ENCODE measurements at places on chromosomes 5 and 9.
A peak's percentile ranks its signal among the peaks of the same experiment; 100 is the strongest.

DNA sequence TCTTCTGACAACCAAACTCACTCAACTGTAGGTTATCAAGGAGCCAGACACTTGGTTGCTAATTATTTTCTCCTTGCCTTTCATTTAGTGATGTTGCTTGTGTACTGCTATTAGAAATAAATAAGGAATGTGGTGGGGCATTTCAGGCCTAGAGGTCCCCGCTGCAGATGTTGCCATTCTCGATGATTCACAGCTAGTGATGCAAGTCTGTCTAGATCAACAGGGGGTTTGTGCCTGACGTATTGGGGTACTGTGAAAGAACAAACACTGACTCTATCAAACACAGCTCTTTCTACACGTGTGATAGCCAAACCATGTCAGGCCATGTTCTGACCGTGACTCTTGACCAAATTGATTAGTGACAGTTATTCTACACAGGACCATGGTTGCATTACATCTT lies 144.7 kb downstream of the OSTF1 start:
- no peak for DNase-seq

DNA sequence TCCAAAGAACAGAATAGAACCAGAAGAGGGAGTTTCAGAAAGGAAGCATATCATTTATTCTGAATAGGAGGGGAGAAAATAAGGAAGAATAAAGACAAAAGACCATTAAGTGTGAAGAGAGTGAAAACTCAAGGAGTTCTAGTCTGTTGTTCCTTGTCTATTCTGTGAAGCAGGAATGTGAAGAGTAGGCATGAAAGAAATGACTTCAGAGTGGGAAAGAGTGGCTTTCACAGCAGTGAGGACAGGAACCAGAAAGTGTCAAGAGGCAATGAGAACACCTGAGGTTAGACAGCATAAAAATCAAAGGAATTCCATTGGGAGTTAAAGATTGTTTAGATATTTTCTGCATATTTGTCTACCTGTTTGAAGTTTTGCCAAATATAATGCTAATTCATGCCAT lies 768.8 kb upstream of the GRAMD2B start:
- DNase-seq = no peak

GRCh38 chr5:95778713-95779436 lies 43.7 kb downstream of the GLRX start:
- DNase-seq = no peak

DNA sequence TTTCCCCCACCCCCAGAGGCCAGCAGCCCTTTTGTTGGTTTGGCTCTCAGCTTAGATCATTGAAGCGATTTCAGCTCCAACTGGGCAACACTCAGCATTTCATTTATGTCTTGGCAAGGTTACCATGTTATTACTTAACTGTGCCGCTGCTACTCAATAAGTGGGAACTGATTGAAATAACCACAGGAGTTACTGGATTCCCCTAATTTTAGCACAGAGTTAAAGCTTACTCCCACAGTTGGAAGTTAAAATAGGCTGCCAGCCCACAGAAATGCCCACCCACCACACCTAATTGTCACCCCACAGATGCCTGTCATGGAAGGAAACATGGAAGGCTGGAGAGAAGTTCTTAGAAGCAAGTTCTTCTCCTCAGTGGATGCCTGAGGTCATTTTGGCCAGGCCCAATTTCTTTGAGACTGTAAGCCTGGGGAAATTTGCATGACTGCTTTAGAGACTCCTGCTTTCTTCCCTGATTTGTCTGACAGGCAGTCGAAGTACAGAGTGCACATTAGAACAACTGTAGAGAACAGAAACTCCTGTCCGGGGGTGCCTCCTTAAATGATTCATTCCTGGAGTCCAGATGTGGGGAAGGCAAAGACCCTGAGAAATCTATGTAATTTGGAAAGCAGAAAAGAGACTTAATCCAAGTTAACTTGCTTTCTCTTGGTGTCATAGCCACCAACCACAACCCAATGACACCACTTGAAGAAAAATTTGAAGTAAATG lies 370.0 kb downstream of the ZSWIM6 start:
- DNase-seq = no peak

GRCh38 chr5:130323804-130324454 lies 419.7 kb downstream of the CHSY3 start:
- DNase-seq = no peak

DNA sequence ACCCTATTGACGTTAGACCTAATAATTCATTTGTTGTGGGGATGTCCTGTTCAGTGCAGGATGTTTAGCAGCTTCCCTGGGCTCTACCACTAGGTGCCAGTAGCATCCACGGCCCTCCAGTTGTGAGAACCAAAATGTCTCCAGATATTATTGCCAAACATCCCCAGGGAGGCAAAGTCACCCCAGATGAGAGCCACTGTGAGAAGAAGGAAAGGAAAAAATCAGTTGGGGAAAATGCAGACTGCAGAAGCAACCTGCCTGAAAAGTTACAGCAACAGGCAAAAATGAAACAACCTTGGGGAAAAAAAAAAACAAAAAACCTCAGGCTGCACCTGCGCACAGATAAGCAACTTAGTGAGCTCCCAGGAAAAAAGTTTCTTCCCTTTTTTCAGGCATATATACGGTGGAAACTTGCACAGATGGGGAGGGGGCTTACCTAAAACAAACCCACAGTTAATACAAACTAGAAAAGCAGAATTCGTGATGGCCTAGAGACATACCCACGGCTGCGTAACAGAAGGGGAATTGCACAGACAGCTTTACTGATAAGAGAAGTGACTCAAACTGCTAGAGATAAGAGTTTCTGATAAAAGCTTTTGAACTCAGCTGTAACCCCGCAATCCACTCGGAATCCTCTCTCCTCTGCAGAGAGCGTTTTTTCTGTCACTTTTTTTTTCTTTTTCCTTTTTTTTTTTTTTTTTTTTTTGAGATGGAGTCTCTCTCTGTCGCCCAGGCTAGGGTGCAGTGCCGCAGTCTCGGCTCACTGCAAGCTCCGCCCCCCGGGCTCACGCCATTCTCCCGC lies 29.8 kb upstream of the FBP1 start:
- DNase-seq = no peak

- peak; percentile 35 for DNase-seq
Measured at GRCh38 chr5:96794757-96795156, 13.0 kb downstream of the ERAP1 start.

- DNase-seq = no peak
Measured at GRCh38 chr9:127923771-127924170, 6.8 kb downstream of the PIP5KL1 start.

DNA sequence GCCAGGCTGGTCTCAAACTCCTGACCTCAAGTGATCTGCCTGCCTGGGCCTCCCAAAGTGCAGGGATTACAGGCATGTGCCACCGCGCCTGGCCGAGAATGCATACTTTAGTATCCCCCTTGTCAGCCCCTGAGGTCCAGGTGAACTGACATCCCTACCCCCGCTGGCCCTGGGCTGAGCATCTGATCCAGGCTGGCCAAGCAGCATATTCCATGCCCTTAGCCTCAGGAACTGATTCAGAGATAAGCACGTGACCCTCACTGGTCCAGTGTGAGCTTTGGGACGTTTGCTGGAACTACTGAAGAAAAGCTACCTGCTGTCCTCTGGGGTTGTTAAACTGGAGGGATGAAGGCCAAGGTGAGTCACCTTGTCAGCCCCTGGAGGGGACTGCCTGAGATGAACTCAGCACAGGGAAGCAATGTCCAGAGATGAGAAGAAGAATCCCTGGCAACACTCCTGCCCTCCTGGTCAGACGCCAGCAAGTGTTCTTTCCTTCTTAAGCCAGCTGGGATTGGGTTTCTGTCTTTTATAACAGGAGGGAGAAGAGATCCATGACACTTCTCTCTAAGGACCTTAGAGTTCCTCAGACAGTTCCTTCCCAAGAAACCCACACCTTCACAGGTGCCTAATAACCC lies 59.1 kb upstream of the FBXW11 start:
- DNase-seq = no peak

- DNase-seq = no peak
Measured at GRCh38 chr9:18473652-18474279, at the start of gene ADAMTSL1. TSS of gene ADAMTSL1 (plus strand) at chr9:18474153. CDS start at chr9:18474233, 80 bp downstream.

GRCh38 chr9:99005651-99006050 lies 61.9 kb downstream of the COL15A1 start:
- no peak for DNase-seq

DNA sequence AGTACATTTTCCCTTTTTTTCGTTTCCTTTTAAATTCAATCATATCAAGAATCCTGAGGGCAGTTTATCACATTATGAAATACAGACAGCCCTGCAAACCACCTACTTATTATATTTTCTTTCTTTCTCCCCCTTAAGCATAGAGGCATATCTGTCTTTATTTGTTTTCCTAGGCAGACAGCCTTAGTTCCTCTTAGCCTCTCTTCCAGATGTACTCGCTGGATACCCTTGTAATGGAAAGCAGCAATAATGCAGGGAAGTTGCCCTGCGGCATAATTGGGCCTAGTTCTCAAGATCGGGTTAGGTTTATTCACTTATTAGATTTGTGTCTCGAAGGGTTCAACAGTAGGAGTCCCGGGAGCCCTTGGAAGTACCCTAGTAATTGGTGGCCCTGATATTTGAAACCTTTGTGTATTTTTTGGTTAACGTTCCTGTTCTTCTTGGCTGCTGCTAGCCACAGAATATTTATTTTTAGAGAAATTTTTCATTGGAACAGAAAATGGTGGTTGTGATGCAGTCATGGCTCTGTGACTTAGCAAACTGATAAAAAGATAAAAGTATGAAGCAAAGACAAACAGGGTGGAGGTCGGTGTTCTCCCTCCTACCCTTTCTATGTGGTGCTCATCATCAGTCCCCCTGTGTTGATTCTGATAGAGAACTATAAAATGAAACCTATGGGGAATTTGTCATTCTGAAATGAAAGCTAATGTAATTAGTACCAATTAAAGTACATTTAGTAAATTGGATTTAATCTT lies 6.4 kb downstream of the TLE4 start:
- no peak for DNase-seq

- no peak for DNase-seq
Measured at GRCh38 chr5:141521244-141521781, 32.4 kb downstream of the PCDHGC5 start.

- DNase-seq = no peak
Measured at GRCh38 chr9:75803130-75803529, 87.3 kb upstream of the PCSK5 start.

DNA sequence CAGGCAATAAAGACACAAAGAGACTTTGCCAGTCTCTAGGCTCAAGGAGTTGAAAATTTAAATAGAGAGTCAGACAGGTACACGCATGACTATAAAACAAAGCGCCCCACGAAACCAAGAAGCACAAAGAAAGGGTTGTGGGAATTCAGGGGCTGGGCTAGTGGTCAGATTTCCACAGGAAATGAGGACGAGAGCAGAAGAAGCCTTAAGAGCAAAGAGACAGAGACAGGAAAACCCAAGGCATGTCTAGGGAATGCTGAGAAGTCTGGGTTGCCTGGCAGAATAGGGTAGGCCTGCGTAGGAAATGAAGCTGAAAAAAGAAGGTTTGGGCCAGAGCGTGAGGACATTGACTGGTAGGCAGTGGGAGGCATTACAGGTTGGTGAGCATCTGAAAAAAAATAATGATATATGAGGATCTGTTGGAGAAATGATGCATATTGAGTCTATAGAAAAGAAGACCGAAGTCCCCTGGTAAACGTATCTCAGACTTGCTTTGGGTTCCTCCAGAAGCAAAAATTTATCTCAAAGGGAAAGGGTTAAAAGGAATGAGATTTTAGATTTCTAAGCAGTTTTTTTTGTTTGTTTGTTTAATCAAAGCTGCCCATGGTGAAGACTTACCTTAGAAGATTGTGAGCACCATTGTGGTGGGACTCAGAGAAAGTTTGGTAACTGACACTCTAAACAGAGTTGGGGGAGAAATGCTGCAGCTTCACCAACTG lies 51.8 kb downstream of the SLC1A3 start:
- DNase-seq = no peak

DNA sequence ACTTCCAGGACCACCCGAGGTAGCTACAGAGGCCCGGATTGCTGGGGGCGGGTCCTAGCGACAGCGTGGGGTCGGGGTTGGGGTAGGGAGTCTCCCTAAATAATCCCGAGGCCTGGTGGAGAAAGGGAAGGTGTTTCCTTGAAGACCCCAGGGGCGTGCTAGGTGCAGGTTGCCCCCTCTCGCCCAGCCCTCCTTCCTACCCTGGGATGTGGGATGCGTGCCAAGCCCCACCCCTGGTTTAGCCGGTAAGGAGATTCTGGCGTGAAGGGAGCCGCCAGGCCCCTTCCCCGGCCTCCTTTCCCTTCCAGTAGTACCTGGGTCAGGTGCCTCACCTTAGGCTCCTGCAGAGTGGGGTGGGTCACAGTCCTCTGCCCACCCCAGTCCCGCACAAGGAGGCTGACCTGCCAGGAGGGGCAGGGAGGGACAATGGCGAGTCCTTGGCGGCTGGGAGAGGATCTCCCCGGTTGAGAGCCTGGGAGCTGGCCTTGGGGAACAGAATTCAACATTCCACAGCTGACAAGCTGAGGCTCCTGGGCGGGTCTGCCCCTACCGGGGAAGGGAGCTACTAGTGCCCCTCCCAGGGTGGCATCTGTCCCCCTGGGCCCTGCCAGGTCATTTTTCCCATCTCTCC lies 674 bp downstream of the TSPAN17 start:
- DNase-seq = no peak

- DNase-seq = no peak
Measured at GRCh38 chr9:114696814-114697544, 15.0 kb upstream of the TEX48 start.

GRCh38 chr9:19481971-19482404 lies 73.2 kb downstream of the ACER2 start:
- no peak for DNase-seq

- DNase-seq = no peak
Measured at GRCh38 chr5:150895431-150896428, 9.1 kb downstream of the ZNF300 start.

- no peak for DNase-seq
Measured at GRCh38 chr5:155211764-155212163, 198.2 kb downstream of the KIF4B start.

DNA sequence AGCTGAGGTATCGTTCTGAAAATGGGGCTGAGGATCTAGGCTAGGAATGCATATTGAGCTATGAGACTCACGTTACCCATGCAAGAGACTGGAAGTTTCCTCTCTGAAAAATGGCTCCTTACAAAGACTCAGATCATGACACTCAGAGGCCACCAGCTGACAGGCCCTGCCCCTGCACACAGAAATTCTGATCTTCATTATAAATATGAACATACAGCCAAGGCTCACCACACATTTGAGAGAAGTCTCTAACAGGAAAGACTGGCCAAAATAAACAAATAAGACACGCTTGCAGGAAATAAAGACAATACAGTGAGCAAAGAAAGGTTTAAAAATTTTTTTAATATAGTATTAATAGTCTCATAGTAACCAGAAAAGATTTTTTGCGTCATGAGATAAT lies 365.9 kb downstream of the NFIB start:
- no peak for DNase-seq

GRCh38 chr5:166709691-166710090 lies 1581.8 kb upstream of the WWC1 start:
- no peak for DNase-seq

- DNase-seq = no peak
Measured at GRCh38 chr5:33824516-33825195, 67.1 kb downstream of the ADAMTS12 start.

DNA sequence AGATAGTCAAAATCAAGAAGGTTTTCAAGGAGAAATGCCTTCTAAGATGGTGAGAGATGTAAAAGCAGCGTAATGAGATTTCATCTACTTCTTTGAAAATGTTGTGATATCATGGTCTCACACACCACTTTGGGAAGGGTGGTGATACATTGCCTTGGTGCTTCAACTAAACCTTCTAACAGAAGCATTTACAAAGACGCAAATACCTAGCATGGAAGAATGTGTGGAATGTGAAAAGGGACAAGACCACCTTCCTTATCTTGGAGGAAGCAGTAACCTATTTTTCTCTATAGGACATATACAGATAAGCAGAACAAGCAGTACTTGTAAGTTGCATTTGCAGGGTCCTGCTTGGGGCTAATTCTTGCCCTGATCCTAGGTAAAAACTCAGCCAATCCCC lies 38.8 kb downstream of the PCA3 start:
- DNase-seq = no peak
